ENCODE measurements at places on chromosomes 1 and 21.

DNA sequence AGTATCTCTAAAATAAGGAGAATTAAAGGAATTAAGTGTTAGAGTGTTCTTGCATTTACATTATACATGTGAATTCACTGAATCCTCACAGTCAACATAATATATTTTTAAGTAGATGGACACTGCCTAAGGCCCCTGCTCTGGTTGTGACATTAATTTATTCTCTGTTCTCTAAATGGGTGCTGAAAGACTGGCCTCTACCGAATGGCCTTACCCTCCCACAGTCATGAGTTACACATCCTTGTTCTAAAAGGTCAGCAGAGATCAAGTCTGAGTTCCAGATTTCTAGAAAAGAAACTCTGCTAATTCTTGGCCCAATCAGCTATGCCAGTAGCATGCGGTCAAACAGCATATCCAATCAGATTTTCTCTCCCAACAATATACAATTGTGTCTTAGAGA lies 193.2 kb downstream of the TM2D1 start:
- no peak for DNase-seq

- no peak for DNase-seq
These were observed 5.8 kb downstream of the OR14I1 start for GRCh38 chr1:248696774-248697173.

DNA sequence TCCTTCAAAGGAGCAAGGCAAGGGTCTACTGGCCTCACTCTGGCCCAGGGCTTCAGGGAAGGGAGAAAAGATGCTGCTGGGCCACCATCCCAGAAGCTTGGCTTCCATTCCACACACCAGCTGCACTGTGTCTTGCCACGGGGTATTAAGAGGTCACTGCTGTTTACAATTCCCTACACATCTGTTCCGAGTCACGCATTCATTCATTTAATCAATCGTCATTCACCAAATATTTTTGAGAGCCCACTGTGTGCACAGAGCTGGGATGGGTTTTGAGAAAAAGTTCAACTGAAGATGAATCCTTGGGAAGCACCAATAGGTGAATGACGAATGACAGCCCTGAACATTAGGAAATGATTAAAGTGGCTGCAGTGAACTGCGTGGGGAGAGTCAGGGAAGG lies 101.7 kb downstream of the NAV1 start:
- DNase-seq: no peak

- DNase-seq: no peak
These were observed 123.7 kb upstream of the EDN2 start for GRCh38 chr1:41608211-41608610.

DNA sequence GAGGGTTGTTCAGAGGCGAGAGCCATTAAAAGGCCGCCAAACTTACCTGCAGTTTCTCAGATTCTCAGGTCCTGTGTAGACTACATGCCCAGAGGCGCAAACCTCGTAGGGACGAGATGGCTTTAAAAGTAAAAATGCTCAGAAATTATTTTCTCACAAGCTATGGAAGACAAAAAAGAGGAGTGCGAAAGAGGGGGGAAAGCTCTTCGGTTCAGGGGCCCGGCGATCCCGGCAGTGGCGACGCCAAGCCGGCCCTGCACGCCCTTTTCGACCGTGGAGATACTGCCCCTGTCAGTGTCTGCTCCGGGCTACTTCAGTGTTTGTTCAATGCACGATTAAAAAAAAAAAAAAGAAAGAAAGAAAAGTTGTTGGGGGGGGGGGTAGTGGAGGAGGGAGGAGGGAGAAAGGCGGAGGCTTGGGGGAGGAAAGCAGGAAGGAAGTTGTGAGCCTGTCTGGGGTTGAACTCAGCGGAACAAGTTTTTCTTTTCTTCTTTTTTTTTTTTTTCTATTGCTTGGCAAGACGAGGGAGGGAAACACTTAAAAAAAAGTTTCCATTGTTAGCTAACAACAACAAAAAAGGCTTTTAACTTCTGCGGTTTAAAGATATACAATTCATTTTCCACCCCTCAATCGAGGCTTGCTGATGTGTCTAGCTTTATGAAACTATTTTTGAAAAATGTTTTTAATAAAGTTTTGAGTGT lies at the start of gene ITPKB:
TSS of gene ITPKB (minus strand) at position 288 of the 701 bp plus-strand sequence. CDS start 1,824 bp downstream, outside the sequence.
- peak; percentile 88 for DNase-seq

- DNase-seq: peak; percentile 87
These were observed 156.9 kb upstream of the GJB5 start for GRCh38 chr1:34597877-34598514.

- no peak for DNase-seq
These were observed 54.8 kb downstream of the OSBPL9 start for GRCh38 chr1:51671527-51672325.

DNA sequence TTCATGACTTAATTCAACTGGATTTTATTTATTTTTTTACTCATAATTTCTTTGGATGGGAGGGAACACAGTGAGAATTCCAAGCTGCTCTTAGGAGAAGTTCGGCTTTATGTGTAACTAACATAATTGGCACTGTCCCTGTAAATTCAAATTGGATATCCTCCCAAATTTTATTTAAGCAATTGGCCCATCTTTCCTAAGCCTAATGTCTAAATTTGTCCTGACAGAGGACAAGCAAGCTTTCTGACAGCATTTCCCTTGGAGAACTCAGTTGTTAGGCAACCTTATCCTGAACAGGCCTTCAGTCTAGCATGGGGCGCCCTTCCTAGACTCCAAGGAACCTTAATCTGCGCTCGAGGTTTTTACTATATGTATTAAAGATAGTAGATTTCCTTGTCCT lies 550.3 kb downstream of the NUF2 start:
- DNase-seq: no peak

GRCh38 chr1:196063952-196064351 lies 544.3 kb downstream of the KCNT2 start:
- no peak for DNase-seq
